ENCODE measurements at places on chromosomes 11 and 22.

DNA sequence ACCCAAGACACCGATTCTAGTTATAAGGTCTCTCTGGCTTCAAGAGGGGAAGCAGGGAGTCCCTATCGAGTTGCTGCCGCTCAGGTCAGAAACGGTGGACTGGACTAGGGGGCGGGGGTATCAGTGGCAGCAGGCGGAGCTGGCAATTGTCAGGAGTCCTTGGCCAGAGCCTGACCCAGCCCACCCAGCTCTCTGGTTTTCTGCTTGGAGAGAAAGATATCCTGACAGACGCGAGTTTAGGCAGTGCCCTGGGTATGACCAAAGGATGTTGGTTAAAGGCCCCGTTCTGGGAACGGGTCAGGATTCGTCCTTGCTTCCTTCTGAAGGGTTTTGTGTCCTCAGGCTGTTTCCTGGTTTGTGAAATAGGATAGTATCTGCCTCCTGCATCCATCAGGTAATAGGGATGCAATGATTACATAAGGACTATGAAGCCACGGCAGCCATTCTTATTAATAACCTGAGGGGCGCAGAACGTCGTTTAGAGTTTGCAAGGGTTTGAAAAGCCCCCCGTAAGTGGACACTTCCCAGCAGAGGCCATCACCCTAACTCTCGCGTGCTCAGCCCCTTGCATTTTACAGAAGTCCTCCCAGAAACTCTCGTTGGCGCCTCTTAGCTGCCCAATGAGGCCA is 700 bp upstream of the DEPDC5 start:
- peak; percentile 30 for DNase-seq

DNA sequence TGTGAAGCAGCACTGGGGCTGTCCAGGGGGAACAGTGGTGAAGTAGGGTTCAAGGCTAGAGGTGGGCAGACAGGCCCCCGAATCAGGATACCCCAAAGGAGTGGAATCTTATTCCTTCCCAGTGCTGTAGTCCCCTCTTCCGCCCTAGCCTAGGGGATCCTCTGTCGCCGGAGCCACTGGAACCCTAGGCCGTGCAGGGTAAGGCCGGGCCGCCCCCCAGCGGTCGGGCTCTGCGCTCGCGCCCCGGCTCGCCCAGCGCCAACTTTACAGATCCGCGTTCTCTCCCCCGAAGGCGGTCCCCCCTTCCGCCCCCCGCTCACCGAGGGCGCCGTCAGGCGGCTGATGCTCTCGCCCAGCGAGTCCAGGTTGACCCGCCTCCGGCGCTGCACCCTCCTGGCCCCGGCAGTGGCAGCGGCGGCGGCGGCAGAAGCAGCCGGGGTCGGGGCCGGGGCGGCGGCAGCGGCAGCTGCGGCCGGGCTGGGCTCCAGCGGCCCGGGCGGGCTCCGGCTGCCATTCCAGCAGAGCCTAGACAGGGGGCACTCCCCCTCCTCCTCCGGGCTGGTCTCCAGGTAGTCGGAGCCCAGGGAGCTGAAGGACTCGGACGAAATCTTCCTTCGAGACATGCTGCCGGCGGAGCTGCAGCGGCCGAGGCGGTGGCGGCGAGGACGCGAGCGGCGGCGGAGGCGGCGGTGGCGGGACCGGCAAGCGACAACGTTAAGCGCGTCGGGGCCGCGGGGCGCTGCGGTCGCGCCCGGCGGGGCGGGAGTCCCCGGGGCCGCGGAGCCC is 650 bp downstream of the GUCY1A2 start:
- peak; percentile 46 for DNase-seq

GRCh38 chr11:38990841-38991240 is 2392.8 kb upstream of the RAG2 start:
- no peak for DNase-seq

- DNase-seq: peak; percentile 51
Measured at GRCh38 chr11:23540101-23540561, 679.9 kb upstream of the CCDC179 start.

GRCh38 chr11:111435046-111435698 is 56.1 kb upstream of the POU2AF1 start:
- no peak for DNase-seq

GRCh38 chr11:120178561-120179056 is 32.2 kb upstream of the OAF start:
- no peak for DNase-seq

GRCh38 chr22:42868751-42869251 is 11.7 kb upstream of the ARFGAP3 start:
- DNase-seq: no peak

All from GM10248 (cell line).